ENCODE measurements at places on chromosomes 5 and 9. TPM values are rescaled to one million over a fixed set of nuclear protein-coding genes. Genes with fewer than 3 reads are reported as not detected.

FAM114A2 gene
- 13.8 TPM for total RNA-seq

DNA sequence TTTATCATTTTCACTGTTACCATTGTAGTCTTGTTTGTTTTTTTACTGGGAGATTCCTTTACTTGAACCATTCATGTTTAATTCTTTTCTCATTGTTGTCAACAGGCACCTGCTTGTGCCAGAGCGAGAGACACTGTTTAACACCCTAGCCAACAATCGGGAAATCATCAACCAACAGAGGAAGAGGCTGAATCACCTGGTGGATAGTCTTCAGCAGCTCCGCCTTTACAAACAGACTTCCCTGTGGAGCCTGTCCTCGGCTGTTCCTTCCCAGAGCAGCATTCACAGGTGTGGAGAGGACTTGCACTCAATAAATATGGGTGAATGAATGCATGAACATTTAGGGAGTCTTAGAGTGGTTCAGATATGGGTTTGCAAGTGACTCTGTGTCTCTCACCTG lies 37.5 kb downstream of the NUP214 start:
- no peak for DNase-seq
- no peaks in the 10 kb centered on the region for H3K4me1 ChIP-seq
- H3K27ac ChIP-seq = no peak overlapping the region
- peaks cover 3% of the 10 kb centered on the region for H3K36me3 ChIP-seq
- no peak overlapping the region for H3K4me3 ChIP-seq

DNA sequence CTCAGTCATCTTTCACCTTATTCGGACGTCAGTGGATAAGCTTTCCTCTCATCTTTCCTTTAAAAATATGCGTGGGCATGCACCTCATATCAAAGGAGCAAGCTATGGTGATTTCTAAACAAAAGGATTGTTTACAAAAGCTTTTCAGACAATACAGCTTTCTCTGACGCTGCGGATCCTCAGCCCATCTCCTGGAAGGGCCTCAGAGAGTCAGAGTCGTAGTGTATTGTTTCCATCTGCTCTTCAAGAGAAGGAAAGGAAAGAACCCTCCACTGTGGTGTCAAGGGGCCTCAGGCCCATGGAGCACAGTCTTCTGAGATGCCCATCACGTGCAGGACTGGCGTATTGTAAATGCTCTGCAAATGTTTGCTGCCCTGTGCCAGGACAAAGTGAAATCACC lies 163.4 kb upstream of the MAP1B start:
- H3K4me3 ChIP-seq = no peak overlapping the region
- H3K36me3 ChIP-seq = no peaks in the 10 kb centered on the region
- H3K27me3 ChIP-seq = no peaks in the 10 kb centered on the region
- H3K4me1 ChIP-seq = no peaks in the 10 kb centered on the region
- no peak overlapping the region for H3K27ac ChIP-seq

DHX29 gene
- total RNA-seq = 24.9 TPM

PCDHGA11 gene
- total RNA-seq = 3.4 TPM

ACSL6 gene
- 7.9 TPM for total RNA-seq

Data from prostate gland (tissue), 2 donors.